ENCODE measurements at places on chromosomes 13 and 19.

DNA sequence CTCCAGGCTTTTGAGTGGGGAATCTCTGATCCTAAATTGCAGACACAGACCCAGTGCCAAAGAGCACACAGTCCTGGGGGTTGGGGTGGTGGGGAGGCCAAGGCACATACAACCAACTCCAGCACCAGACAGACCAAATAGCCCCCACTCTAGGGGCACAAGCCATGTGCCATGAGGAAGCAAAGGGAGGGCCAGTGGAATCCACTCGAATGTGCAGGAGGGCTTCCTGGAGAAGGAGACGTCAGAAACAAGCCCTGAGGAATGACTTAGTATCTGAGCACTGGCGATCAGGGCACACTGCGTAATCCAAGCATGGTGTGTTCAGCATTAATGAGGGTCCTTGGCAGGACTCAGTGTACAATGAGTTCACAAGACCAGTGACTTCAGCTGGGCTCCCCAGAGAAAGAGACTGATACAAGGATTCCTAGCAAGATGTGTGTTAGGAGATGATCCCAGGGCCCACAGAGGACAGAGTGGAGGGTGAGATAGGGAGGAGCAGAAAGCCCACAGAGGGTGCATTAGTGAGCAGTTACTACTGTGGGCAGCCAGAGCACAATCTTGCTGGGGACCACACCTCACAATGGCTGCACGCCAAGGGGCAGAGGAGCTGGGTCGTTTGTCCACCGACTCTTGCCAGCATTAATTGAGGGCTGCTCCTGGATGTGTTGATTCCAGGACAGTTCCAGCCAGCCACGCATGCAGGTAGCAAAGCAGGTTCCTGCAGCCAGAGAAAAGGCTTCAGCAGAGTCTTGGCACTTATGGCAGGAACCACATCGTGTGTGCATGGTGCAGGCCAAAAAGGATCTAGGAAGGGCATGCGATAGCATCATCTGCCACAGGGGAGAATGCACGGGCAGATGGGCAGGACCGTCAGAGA lies 152.6 kb upstream of the VSTM2B start:
- DNase-seq: no peak

DNA sequence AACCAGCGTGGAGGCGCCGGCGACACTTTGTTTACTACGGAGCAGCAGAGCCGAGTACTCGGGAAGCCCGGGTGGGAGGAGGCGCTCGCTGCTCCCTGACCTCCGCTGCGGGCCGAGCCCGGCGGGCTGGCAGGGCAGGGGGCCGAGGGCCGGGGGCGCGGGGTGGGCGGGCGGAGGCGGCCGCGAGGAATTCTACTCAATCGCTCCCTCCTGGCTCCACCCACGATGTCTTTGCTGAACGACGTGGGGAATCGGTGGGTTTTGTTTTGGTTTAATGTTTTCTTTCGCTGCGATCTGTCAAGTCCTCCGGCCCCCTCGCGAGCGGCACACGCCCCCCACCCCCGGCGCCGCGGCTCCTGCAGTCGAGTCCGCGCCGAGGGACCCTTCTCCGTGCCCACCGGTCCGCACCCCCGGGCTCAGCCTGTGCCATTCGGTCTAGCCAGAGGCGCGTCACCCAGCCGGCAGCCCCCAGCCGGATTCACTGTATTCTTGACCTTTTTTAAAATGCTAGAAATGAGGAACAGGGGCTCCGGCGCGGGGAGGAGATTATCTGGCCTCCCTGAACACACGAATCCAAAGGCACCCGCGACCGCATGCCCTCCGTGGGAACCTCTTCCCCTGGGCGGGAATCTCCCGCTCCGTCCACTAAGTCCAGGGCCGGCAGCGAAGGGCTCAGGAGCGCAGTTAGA lies 636 bp upstream of the FOXO1 start:
- DNase-seq: peak; percentile 81

DNA sequence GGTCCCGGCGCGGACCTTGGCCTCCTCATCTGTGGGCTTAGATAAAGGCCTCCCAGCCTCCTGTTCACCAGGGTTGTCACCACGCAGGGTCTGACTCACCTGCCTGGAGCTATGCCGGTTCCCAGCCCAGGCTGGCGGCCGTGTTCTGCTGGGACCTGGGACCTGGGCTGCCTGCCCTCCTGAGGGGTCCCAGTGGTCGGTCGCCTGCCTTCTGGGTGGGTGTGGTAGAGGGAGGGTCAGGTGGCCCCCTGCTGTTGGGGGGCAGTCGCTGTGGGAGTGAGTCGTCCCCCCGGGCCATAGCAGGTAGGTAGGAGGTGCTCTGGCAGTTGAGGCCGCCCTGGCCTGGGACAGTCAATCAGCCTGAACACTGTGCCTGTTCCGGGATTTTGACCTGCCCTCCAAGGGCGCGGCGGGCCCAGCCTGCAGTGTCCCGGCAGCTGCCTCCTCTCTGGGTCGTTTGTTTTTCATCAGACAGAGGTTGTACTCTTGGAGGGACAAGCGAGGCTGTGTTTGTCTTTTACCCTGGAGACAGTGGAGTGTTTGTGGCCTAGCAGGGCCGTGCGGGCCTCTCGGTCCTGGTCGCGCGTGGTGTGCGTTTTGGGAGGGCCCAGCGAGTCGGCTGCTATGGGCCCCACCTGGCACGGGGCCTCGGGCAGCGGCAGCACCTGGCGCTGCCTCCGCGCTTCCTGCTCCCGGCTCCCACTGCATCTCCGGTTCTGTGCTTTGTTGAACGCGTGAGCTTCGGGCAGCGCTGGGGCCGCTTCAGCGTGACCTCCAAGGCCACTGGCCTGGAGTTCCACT lies 2.6 kb downstream of the ADAT3 start:
- DNase-seq: no peak

GRCh38 chr19:41455936-41456335 lies 13.0 kb downstream of the ERICH4 start:
- no peak for DNase-seq

DNA sequence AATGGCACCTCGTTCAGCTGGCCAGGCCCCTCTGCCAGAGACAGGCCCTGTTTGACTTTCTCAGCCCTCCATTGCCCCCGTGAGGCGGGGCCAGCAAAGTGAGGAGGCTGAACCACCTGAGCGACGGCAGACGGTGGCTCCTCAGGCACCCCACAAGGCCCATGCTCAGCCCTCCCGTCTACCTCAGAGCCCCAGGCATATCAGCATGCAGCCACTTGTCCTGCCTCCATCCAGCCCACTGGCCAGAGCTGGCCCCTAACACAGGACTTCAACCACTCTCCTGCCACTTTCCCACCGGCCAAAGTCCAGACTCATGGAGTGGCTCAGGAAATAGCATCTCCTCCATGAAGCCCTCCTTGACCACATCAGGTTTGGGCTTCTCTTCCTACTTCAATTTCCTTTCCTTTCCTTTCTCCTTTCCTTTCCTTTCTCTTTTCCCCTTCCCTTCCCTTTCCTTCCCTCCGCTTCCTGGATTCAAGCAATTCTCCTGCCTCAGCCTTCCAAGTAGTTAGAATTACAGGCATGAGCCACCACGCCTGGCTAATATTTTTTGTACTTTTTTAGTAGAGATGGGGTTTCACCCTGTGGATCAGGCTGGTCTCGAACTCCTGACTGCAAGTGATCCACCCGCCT lies 9.3 kb downstream of the SLC7A10 start:
- no peak for DNase-seq

- no peak for DNase-seq
These were observed 194.6 kb upstream of the NBEA start for GRCh38 chr13:34747507-34747906.

GRCh38 chr19:662207-662961 lies 630 bp downstream of the RNF126 start:
- DNase-seq: peak; percentile 85

DNA sequence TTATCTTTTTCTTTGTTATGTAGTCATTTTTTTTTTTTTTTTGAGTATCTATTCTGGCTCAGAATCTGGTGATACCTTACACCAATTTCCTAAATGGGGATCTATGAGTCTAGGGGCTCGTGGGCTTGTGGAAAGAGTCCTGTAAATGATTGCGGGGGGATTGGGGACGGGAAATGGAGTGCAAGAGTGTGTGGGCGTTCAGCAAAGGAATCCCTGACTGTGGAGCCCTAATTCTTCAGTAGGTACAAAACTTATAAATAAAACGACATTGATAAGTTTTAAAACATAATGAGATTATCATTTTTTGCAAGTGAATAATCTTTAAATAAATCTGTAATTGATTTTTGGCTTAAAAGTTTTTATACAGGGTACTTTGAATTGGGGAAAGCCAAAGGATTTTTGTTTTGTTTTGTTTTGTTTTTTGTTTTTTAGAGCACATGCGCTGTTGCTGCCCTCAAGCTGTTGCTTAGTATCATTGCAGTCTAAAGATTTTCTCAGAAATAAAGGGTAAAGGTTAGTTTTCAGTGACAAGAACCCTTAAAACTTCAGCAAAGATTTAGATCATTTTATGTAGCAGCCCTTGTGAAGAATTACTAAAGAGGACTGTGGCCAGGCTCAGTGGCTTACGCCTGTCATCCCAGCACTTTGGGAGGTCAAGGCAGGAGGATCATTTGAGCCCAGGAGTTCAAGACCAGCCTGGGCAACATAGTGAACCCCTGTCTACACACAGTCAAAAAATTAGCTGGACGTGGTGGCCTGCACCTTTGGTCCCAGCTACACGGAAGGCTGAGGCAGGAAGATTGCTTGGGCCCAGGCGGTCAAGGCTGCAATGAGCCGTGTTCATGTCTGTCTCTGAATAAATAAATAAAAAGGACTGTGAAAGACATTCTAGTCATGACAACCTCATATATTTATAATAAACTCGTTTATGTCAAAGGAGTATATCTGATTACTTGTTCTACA lies 1.7 kb downstream of the ERCC5 start:
- DNase-seq: no peak

DNA sequence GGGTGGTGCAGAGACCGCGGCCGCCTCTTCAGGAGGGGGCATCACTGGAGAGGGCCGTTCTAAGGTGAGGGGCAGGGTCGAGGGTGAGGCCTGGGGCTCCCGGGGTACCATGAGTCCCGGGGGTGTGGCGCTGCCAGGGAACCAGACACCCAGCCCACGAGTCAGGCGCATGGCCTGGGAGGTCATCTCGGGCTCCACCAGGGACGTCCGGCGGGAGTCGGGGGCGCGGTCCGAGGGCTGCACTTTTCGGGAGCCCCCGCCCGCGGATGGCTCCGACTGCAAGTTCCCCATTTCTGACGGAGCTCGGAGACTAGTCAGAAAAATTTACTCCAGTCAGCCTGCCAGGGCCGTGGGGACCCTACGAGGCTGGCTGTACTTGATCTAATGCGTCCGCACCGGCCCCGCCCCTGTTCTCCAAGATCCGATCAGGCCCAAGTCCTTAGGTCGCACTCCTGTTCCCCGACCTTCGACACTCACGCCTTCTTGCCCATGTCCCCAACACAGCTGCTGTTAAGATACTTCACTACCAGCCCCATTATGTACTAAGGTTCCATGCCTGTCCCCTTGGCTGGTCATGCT lies 774 bp downstream of the GGN start:
- no peak for DNase-seq

DNA sequence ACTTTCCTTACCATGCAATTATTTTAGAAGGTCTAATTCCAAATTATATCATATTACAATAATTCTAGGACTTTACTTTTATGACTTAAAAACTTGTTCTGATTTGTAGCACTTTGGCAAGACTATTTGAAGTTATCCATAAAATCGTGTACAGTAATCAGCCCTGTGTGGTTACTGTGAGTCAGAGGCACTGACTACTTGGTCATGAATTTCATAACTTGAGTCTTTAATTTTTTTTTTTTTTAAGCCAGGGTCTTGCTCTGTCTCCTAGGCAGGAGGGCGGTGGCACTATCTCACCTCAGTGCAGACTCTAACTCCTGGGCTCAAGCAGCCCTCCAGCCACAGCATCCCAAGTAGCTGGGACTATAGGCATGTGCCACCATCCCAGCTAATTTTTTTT lies 1319.2 kb upstream of the SLC10A2 start:
- DNase-seq: no peak

DNA sequence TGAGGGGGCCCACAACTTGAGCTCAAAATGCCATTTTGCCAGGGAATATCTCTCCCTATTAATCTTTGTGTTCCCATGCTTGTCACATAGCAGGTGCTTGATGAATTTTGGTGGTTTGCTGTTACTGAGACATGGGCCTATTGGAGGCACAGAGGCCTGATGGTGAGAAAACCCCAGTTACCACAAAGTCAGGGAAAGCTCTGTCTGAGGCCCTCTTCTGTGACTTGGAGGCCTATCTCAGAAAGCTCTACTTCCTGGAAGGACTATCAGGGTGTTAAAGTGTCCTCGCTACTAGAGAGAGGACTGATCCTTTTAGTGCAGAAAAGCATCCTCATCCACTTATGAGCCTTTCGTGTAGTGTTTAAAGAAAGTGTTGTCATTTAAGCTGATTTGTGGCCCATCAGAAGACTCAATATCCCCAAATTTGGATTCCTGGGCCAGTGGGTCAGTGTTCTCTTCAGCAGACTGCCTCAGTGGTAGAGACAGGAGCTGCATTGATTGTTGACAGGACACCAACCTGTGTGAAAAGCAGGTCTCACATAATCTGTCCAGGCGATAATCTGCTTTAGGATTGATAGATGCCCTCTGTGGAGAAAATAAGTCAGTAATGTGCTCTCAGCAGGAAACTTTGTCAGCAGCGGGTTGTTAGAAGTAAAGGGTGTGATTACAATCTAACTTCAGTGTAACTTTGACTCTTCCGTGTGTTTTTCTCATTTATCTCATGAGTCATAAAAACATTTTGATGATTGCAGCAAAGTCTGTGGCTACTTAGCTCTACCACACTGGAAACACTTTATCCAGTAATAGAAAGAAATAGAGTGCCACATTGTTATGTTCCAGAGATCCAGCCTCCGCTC lies 121.0 kb downstream of the AKAP11 start:
- no peak for DNase-seq

DNA sequence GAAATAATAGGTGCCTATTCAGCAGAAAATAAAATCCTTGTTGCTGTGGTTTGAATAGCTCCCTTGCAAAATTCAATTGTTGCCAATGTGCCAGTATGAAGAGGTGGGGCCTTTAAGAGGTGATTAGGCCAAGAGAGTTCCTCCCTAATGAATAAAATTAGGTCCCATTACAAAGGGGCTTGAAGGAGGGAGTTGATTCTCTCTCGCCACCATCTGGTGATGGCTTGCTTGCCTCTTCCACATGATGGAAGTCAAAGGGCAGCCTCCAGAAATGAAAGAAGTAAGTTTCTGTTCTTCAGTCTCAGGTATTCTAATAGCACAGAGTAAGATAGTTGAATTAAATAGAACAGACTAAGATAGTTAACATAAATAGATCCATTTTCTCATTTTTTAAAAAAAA lies 3.0 kb upstream of the EEF1AKMT1 start:
- no peak for DNase-seq

- no peak for DNase-seq
These were observed 18.8 kb downstream of the TMEM143 start for GRCh38 chr19:48344892-48345291.

GRCh38 chr13:99995589-99996380 lies 14.2 kb downstream of the ZIC2 start:
- DNase-seq: no peak

DNA sequence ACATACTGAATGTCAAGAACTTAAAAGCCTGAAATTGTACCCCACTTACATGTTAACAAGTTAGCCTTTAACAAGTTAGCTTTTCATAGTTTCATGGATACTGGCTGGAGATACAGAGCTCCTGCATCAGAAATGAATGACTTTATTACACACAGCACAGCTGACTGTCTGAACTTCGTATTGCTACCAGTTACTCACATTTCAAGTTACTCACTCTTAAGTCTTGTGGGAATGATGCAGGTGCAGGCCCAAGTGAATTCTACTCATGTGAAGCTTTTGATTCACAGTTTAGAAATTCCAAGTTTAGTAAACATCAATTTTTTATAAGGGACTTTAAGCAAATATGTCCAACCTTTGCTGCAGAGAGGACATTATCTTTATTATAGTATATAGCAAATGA lies 762.2 kb upstream of the PRR20A start:
- no peak for DNase-seq
